Urothelium cell line (cell line): ENCODE measurements at places on chromosomes 1 and 21.

- no peak for DNase-seq
Observed at GRCh38 chr1:55301912-55302311, 86.7 kb upstream of the USP24 start.

DNA sequence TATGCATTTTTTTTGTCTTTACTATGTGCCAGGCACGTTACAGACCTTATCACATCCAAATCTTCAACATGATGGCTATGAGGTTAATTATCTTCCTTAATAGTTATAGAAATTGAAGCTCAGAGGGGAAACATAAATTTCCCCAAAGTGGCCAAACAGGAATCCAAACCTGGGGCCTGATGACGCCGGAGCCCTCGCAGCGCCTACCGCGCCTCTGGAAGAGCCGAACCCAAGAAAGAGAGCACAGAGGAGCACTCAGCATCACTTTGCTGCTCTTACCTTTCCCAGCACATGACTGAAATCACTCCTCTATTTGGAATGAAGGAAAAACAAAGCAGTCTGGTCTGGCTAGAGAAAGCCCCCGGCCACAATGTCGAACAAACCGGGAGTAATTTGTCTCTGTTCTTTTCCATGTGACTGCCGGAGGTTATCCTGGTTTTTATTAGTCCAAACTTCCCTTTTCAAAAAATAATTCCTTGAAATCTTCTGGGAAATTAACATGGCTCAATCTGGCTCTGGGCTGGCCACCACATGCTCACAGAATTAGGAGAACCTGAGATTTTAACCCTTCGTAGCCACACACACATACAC, 195.5 kb downstream of the ADSS2 start:
- no peak for DNase-seq

DNA sequence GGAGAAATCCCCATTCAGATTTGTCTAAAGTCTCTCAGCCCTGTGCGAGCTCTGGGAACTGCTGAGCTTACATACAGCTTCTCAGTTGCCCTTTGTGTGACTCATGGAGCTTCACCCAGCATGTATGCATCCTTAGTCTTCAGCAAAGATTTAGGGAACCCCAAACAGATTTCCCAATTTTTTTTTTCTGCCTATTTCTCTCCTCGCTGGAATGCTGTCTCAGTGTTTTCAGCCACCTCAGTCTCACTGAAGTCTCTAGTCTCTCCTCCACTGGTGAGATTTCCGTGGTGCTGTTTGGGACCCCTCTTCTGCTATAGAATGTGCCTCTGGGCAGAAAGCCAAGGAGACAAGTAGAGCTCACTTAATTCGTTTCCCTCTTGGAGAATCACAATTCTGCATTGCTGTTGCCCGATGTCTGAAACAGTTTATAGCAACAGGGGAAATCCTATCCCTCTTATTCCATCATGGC, 28.1 kb upstream of the TXLNA start:
- no peak for DNase-seq

GRCh38 chr1:229230893-229231753, 39.8 kb upstream of the RAB4A start:
- peak; percentile 58 for DNase-seq

- DNase-seq: no peak
Observed at GRCh38 chr1:6967431-6968111, 182.3 kb downstream of the CAMTA1 start.

DNA sequence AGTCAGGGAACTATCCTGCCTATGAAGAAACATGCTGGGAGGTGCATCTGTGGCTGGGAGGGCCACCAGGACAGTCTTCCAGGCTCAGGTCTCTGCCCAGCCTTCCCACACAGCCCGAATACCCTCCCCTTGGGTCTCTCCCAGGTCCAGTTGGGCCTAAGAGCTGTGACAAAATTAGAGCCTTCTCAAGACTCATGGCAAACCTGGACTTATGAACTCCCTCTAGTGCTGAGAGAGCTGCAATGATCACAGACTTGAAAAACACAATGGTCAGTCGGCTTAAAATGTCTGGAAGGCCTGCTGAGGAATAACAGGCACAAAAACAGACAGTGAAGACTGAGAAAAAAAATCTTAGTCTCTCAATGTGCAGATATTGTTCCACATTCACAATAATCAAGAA, 325.1 kb downstream of the BRINP2 start:
- DNase-seq: no peak

GRCh38 chr1:156703741-156704140, 1.6 kb downstream of the CRABP2 start:
- no peak for DNase-seq

- no peak for DNase-seq
Observed at GRCh38 chr1:181153634-181153961, 65.1 kb downstream of the IER5 start.

DNA sequence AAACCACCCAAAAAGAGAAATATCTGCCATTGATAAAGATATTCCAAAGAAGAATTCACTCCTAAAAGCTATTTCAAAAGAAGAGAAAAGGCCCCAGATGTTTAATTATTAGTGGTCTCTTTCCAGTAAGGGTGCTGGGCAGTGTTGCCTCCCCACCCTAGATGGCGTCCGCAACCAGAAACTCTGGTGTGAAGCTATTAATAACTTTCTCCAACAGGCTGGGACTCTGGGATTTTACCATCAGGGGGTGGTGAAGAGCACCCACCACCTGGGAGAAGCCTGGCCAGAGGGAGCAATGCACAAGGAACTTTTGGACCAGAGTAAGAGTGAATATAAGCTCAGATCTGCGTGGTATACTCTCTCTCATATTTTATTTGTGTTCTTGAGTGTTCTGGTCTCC, 115.4 kb upstream of the TIAM1 start:
- DNase-seq: no peak

DNA sequence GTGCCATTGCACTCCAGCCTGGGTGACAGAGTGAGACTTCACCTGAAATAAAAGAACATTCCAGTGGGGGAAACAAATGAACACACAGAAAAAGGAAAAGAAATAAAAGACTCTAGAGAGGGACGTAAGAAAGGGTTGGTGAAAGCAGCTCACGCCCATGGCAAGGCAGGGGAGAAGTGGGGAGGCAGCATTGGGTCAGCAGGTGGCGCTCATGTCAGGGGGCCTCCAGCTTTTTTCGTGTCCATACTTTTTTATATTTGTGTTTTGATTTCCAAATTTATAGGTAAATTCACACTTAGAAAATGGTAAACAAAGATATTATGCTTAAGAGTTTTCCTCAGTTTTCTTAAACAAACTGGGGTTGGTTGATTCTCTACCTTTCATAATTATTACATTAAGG, 45.5 kb downstream of the VPS13D start:
- DNase-seq: peak; percentile 62

- DNase-seq: peak; percentile 30
Observed at GRCh38 chr1:99737016-99737415, 29.4 kb downstream of the FRRS1 start.

DNA sequence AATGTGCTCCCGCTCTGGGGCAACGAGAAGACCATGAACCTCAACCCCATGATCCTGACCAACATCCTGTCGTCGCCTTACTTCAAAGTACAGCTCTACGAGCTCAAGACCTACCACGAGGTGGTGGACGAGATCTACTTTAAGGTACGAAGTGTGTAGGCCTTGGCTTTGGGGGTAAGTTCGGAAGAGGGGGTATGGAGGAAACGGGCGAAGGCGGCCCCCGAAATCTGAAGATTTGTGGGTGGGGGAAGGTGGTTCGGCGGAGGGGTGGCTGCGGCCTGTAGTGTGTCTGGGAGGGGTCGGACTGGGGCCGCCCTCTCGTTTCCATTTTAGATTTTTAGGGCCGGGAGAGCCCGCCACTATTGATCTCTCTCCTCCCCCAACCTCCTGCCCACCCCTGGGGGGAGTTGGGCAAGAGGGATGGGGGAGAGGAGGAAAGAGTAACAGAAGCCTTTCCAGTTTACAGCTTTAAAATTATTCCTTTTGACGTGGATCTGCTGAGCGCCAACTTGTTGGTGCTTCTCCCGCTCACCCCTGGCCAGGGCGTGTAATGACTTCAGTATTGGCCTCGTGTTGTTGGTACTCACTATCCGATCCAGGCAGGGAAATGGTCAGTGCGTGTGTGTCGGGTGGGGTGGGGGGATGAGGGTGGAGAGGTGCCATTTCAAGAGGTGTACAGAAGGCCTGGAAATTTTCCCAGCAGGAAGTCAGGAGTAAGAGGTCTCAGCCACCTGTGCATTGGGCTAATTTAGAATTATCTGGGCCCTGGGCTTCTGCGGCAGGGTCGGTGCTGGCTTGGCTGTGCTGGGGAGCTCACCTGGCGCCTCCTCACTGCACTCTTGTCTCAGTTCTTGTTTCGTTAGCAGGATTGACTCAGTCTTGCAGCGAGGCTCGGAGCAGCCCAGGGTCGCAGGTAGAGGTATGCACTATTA, 880 bp downstream of the PRPF38B start:
- DNase-seq: peak; percentile 39

DNA sequence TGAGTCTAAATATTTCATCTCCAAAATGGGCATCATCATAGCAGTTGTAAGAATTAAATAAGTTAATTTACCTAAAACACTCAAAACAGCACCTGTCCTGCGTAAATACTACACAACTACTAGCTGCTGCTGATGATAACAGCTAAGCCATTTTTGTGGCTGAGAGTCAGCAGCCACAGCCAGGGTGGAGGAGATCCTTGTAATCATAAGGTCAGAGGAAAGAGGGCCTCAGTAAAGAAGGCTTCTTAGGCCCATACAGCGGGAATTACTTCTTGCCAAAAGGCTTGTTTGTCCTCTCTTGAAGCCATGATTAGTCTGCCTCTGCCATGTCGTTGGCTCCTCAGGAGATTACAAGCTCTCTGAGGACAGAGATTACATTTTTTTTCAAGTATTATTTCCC, 245.0 kb downstream of the FGGY start:
- DNase-seq: no peak

- no peak for DNase-seq
Observed at GRCh38 chr1:30950700-30951099, 42.1 kb upstream of the SDC3 start.

DNA sequence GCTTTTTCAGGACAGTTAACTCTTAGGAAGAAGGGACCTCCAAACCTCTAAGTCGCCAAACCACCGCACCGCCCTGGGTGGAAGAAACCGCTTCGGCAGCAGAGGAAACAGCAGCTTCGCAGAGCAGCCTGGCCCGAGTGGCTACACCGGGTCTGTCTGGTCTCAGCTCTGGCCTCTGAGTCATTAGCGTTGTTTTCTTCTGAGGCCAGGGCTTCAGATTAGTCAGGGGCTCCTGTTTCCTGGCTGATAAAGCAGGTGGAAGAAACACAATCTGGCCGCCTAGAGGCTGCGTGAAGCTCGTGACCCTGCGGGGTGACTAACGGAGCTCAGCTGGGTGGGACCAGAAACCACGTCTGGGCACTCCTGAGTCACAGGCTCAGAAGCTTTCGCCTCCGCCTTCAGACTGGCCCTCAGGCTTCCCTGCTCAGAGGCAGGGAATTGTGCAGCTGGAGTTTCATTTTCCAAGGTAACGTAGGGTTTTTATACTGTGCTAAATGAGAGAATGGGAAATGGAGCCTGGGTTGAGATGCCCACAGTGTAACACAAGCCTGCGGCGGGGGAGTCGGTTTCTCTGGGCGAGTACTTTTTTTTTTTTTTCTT, 44.9 kb downstream of the CHAF1B start:
- DNase-seq: peak; percentile 85

DNA sequence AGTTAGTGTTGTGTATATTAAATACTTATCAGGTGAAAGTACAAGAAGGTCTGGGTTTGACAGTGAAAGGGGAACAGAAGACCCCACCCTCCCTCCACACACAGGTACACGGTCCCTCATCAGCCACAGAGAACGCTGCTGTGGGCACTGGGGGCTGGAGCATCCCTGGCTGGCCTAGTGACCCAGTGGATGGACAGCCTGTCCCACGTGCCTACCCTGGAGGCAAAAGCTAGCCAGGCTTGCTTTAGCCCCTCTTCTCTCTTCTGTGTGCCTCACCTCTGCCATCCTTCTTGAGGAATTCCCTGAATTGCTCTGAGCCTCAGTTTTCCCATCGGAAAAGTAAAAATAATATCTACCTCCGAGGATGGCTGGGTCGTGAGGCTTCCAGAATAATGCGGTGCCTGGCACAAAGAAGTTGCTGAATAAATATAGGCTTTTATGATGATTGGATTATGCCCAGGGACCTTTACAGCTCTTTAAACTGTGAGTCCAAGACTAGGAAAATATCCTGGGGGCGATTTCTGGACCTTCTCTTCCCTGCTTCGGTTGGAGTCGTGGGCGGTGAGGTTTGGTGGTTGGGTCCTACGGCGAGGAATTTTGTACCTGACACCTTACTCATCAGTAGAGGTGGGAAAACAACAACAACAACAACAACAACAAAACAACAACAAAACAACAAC, 918 bp downstream of the IFNLR1 start:
- no peak for DNase-seq

DNA sequence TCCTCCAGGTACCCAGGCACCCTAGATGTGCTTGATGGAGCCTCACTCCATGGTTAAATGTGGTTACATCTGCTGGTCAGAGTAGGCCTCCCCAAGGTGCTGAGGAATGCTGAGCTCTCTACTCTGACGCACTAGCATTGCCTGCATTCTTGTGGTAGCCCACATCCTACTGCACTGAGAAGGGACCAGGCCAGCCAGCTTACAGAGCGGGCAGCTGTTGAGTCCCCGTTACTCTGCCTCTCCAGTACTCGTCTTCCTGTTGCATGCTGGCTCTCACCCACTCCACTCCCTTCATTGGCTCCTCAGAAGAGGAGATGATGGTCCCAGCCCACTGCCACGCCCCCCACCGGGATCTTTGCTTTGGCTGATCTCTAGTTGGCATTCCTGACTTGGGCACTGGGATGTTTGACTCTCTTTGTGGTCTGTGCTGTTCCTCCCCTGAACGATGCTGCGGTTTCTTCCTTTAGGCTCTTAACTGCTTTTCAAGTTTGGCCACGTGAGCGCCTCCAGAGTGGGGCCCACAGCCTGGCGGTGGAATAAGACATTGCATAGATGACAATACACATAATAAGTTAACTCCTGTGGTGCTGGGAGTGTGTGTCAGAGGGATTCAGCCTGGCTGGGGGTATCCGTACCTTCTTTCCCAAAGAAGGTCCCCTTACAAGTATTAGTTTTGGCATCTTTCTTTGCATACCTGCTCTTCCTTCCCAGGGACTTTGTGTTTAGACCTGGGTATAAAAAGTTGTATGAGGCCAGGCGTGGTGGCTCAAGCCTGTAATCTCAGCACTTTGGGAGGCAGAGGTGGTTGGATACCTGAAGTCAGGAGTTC, 18.6 kb downstream of the AZIN2 start:
- DNase-seq: peak; percentile 96

DNA sequence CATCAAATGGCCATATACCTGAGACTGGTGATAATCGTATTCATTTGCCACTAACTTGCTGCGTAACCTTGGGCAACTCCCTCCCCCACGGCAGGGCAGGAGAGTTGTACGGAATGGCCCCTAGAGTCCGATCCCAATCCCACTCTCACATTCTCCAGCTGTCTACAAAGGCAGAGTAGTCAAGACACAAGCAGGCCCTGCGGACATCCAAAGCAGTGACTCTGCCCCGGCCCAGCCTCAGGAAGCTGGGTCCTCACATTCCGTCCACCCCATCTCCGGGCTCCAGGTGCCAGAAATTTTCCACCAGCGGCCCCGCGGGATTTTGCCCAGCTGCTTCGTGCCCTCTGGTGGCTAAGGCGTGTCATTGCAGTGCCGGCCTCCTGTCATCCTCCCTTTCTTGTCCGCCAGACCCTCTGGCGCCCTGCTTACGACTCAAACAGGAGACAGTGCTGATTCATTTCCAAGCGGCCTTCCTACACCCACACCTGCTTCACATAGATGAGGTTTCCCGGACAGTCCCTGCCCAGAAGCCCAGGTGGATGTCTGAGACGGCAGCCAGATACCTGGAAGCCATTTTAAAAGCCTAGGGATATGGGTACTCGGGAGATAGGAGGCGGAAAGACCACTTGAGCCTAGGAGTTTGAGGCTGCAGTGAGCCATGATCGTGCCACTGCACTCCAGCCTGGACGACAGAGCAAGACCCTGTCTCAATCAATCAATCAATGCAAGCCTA, 2.9 kb upstream of the S100A2 start:
- peak; percentile 90 for DNase-seq

GRCh38 chr1:204866051-204866596, 4.5 kb upstream of the NFASC start:
- DNase-seq: no peak
